CD8-positive, alpha-beta memory T cell (primary cell): ENCODE measurements at places on chromosomes 3 and 15.

DNA sequence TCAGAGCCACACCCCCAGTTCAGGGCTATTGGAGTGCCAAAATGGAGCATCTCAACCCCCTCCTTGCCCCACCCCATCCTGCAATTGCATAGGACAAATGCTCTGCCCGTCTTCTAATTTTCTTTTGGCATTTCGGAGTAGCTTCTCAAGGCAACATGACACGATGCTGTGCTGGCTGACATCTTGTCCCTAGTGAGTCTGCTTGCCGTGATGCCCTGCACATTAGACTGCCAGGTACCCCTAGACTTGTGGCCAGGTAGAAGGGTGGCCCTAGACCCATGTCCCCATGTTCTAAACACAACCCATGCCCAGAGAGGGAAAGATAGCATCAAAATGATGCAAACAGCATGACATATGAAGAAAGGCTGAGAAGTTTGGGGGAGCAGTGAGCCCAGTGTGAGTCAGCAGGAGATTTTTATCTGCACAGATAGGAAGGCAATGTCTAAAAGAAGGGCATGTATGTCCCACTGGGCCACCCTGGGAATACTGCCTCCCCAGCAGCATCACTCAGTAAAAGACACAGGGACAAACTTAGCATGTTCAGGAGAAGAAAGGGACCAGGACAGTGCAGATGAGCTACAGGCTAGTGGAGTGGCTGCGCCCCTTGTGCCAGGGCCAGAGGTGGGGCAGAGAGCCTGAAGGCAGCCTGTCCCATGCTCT lies 36.8 kb downstream of the CA12 start:
- no peaks in the 10 kb centered on the region for H3K36me3 ChIP-seq
- H3K4me1 ChIP-seq: no peaks in the 10 kb centered on the region
- H3K27ac ChIP-seq: peak overlapping the region; percentile 16
- H3K27me3 ChIP-seq: no peaks in the 10 kb centered on the region
- no peak overlapping the region for H3K4me3 ChIP-seq

- no peaks in the 10 kb centered on the region for H3K4me1 ChIP-seq
- DNase-seq: no peak
- H3K36me3 ChIP-seq: no peaks in the 10 kb centered on the region
- no peaks in the 10 kb centered on the region for H3K27me3 ChIP-seq
Measured at GRCh38 chr3:52121464-52121805, 32.8 kb downstream of the POC1A start.

DNA sequence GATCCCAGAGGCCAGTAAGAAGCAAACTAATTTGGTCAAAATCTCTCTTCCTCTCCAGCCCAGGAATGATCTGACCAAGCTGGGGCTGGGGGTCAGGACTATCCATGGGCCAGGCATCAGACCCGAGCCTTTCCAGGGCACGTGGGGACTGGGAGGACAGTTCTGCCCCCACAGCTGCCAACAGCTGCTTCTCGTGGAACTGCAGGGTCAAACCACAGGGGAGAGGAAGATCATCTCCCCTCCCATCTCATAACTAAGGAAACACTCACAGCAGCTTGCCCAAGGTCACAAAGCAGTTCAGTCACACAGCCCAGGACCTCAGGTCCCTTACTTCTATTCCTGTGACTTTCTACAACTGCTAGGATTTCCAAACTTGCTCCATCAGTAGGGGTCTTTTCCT lies 47.1 kb downstream of the DAPK2 start:
- H3K36me3 ChIP-seq: no peaks in the 10 kb centered on the region
- DNase-seq: no peak
- H3K4me3 ChIP-seq: no peak overlapping the region
- peaks cover 5% of the 10 kb centered on the region for H3K4me1 ChIP-seq
- no peaks in the 10 kb centered on the region for H3K27me3 ChIP-seq

DNA sequence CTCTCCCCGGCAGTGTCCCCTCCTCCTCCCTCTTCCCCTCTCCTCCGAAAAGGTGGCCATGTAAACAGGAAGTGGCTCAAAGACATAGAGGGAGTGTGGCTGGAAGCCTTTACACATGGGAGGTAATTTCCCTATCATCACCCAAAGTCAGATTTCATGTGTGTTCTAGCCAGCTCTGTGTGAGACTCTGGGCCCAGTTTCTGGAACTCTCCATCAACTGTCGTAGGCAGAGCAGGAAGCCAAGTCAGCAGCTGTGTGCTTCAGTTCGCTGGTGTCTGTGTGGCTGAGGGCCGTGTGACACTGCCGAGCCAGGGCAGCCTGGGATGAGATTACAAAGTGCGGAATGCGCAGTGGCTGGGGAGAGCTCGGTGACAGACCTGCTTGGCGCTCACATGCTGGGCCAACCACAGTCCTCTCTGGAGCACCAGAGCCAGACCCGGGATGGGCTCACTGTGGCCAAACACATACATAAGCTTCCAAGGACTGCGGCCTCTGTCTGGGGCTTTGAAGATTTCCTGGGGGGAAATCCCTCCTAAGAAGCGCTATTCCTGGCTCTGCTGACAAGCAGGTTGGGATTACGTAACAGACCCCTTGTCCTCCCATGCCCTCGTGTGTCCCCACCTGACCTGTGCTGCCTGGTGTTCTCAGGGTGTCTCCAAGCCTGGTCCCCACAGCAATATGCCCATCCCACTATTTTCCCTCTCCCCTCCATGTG lies 50.7 kb downstream of the UMPS start:
- no peaks in the 10 kb centered on the region for H3K4me1 ChIP-seq
- H3K27me3 ChIP-seq: no peaks in the 10 kb centered on the region
- H3K36me3 ChIP-seq: no peaks in the 10 kb centered on the region
- no peak overlapping the region for H3K4me3 ChIP-seq
- no peak for DNase-seq

- H3K27ac ChIP-seq: no peak overlapping the region
- H3K36me3 ChIP-seq: no peaks in the 10 kb centered on the region
- peaks cover 6% of the 10 kb centered on the region for H3K4me1 ChIP-seq
- DNase-seq: no peak
- no peaks in the 10 kb centered on the region for H3K27me3 ChIP-seq
- no peak overlapping the region for H3K4me3 ChIP-seq
Measured at GRCh38 chr3:188389711-188390342, 235.9 kb downstream of the LPP start.

GRCh38 chr3:55697177-55697865 lies 210.2 kb upstream of the WNT5A start:
- H3K27me3 ChIP-seq: no peaks in the 10 kb centered on the region
- no peaks in the 10 kb centered on the region for H3K4me1 ChIP-seq
- no peak for DNase-seq
- H3K4me3 ChIP-seq: no peak overlapping the region
- no peaks in the 10 kb centered on the region for H3K36me3 ChIP-seq
- no peak overlapping the region for H3K27ac ChIP-seq

GRCh38 chr3:24736701-24737100 lies 242.1 kb upstream of the THRB start:
- H3K27me3 ChIP-seq: no peaks in the 10 kb centered on the region
- no peak overlapping the region for H3K4me3 ChIP-seq
- H3K27ac ChIP-seq: no peak overlapping the region
- H3K36me3 ChIP-seq: no peaks in the 10 kb centered on the region
- H3K4me1 ChIP-seq: no peaks in the 10 kb centered on the region

- no peak for DNase-seq
- H3K36me3 ChIP-seq: no peaks in the 10 kb centered on the region
- H3K4me1 ChIP-seq: no peaks in the 10 kb centered on the region
- no peak overlapping the region for H3K4me3 ChIP-seq
- no peak overlapping the region for H3K27ac ChIP-seq
Measured at GRCh38 chr3:78204977-78205376, 1165.1 kb downstream of the ROBO2 start.

DNA sequence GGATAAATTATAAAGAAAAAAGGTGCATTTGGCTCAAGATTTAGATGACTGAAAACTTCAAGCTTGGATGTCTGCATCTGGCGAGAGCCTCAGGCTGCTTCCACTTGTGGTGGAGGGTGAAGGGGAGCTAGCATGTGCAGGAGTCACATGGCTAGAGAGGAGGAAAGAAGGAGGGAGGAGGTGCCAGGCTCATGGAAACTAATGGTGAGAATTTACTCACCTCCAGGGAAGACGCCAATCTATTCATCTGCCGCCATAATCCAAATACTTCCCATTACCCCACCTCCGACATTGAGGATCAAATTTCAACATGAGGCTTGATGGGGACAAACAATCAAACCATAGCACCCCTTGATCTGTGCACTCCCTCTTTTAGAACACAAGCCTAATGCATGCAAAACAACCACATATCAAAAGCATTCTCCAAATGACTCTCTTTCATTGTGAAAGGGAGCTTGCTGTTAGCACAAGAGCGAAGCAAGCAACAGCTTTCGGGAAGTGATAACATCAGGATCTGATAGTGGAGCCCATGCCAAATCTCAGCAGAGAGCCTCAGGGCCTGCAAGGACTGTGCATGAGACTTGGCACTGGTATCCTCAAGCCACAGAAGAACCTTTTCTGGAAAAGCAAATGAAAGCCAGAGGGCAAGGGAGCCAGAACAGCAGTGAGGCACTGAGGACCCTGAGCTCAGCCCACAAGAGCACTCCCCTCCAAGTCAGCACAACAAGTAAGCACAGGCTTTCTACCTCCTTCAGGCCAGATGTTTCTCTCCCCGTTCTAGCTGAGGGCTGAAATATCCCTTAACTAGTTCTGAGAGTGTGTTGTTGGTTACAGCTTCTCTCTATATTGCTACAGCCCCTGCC lies 50.2 kb upstream of the THBS1 start:
- H3K4me1 ChIP-seq: no peaks in the 10 kb centered on the region
- no peaks in the 10 kb centered on the region for H3K36me3 ChIP-seq
- no peak for DNase-seq
- H3K27me3 ChIP-seq: no peaks in the 10 kb centered on the region
- no peak overlapping the region for H3K4me3 ChIP-seq
- H3K27ac ChIP-seq: no peak overlapping the region

DNA sequence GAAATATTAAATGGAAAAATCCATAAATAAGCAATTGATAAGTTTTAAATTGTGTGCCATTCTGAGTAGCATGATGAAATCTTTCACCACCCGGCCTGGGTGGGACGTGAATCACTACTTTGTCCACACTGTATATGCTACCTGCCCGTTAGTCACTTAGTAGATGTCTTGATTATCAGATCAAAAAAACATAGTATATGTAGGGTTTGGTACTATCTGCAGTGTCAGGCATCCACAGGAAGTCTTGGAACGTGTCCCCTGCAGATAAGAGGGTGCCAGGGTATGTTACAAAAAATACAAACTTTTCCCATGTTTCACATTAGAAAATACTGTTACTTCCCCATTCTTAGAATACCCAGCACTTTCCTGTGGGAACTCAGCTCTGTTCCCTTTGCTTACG lies 35.2 kb downstream of the FAM81A start:
- H3K4me1 ChIP-seq: no peaks in the 10 kb centered on the region
- no peaks in the 10 kb centered on the region for H3K36me3 ChIP-seq
- no peak overlapping the region for H3K27ac ChIP-seq
- H3K4me3 ChIP-seq: no peak overlapping the region
- no peak for DNase-seq

DNA sequence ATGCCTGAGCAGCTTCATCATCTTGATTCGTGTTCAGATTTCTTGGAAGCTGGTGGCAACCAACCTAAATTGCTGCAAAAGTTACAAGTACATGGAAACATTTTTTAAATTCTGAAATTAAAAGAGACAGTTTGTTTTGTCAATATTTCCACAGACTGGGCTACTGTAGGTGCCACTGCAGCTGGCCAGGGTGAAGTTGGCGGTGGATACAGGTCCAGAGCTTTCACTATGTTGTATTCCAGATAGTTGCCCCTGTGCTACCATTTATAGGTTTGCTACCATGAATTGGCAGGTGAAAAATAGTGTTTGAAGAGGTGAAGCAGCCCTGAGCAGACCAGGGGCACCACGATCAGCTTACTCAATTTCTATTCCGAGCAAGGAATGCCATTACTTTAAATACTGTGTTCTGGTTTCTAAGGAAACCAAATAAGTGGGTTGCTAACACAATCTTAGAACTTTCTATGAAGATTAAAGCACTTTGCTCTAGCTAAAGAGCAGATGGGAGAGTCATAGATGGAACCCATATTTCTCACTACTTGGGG lies 21.2 kb upstream of the SHC4 start:
- H3K27ac ChIP-seq: no peak overlapping the region
- no peaks in the 10 kb centered on the region for H3K27me3 ChIP-seq
- DNase-seq: no peak

GRCh38 chr15:101020945-101021344 lies 101.8 kb downstream of the LRRK1 start:
- no peak overlapping the region for H3K4me3 ChIP-seq
- H3K36me3 ChIP-seq: no peaks in the 10 kb centered on the region
- no peak for DNase-seq

- H3K4me1 ChIP-seq: no peaks in the 10 kb centered on the region
- H3K4me3 ChIP-seq: no peak overlapping the region
- DNase-seq: no peak
- no peak overlapping the region for H3K27ac ChIP-seq
- H3K36me3 ChIP-seq: no peaks in the 10 kb centered on the region
Measured at GRCh38 chr3:104428337-104428925, 938.3 kb upstream of the ALCAM start.

- no peaks in the 10 kb centered on the region for H3K36me3 ChIP-seq
- no peak for DNase-seq
- no peak overlapping the region for H3K4me3 ChIP-seq
- no peak overlapping the region for H3K27ac ChIP-seq
Measured at GRCh38 chr3:37745076-37745475, 116.6 kb upstream of the CTDSPL start.

- no peak overlapping the region for H3K4me3 ChIP-seq
- no peak overlapping the region for H3K27ac ChIP-seq
- H3K4me1 ChIP-seq: no peaks in the 10 kb centered on the region
- no peaks in the 10 kb centered on the region for H3K27me3 ChIP-seq
- no peak for DNase-seq
Measured at GRCh38 chr3:166706094-166706493, 674.0 kb downstream of the ZBBX start.

GRCh38 chr3:148146947-148147826 lies 550.5 kb upstream of the AGTR1 start:
- no peaks in the 10 kb centered on the region for H3K36me3 ChIP-seq
- no peak overlapping the region for H3K4me3 ChIP-seq
- DNase-seq: no peak
- no peaks in the 10 kb centered on the region for H3K4me1 ChIP-seq

DNA sequence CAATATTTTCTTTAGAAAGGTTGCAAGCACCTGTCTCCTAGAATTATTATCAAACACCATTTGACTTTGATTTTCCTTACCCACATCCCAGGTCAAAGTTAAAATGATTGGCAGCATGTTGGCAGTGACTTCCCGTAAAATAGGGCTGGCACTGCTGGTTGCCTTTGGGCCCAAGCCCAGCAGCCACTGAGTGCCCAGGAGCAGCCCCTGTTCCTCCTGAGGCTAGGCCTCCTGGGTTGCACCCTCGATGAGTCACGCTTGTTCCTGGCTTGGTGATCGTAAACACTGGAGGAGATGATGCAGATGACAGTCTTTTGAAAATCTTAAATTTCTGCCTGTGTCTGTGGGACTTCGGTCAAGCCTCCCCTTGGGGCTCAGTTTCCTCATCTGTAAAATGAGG lies 290.0 kb downstream of the TLE3 start:
- no peaks in the 10 kb centered on the region for H3K4me1 ChIP-seq
- DNase-seq: no peak
- no peaks in the 10 kb centered on the region for H3K36me3 ChIP-seq
- no peaks in the 10 kb centered on the region for H3K27me3 ChIP-seq
- H3K4me3 ChIP-seq: no peak overlapping the region
